PC-3 (cell line): ENCODE measurements at places on chromosomes 4 and X. TPM values are rescaled to one million over a fixed set of nuclear protein-coding genes. Genes with fewer than 3 reads are reported as not detected.

- peaks cover 11% of the 10 kb centered on the region for H3K27me3 ChIP-seq
- H3K36me3 ChIP-seq, result no peaks in the 10 kb centered on the region
- no peak for DNase-seq
- H3K4me1 ChIP-seq, result no peaks in the 10 kb centered on the region
- H3K27ac ChIP-seq, result no peak overlapping the region
These were observed 412.7 kb downstream of the KCNIP4 start for GRCh38 chr4:21535898-21536297.

- H3K4me3 ChIP-seq, result no peak overlapping the region
- no peak for DNase-seq
- no peaks in the 10 kb centered on the region; the same call in 1 of the 2 replicates for H3K36me3 ChIP-seq
- H3K4me1 ChIP-seq, result no peaks in the 10 kb centered on the region
- no peaks in the 10 kb centered on the region for H3K27me3 ChIP-seq
- H3K27ac ChIP-seq, result no peak overlapping the region
These were observed 56.0 kb downstream of the GSX2 start for GRCh38 chr4:54155936-54156335.

DNA sequence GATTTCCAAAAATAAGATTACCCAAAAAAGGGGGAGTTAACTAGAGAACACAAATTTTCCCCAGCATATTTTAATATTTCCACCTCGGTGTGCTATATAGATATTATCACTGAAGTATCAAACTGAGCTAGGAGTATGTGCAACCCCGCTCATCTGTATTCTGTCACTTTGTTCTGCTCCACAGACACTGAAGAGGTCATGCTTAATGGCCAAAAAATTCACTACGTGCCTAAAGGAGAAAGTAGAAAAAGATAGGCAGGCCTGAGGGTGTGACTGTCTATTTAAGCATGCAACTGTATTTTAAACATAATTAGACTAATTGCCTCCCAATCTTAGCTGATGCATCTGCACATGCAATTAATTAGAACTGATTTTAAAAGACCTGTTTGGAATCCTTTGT lies 24.5 kb downstream of the SH3RF1 start:
- peaks cover 2% of the 10 kb centered on the region; the same call in 1 of the 2 replicates for H3K36me3 ChIP-seq
- no peak overlapping the region for H3K4me3 ChIP-seq
- no peak for DNase-seq
- H3K27ac ChIP-seq, result no peak overlapping the region
- H3K27me3 ChIP-seq, result no peaks in the 10 kb centered on the region

DNA sequence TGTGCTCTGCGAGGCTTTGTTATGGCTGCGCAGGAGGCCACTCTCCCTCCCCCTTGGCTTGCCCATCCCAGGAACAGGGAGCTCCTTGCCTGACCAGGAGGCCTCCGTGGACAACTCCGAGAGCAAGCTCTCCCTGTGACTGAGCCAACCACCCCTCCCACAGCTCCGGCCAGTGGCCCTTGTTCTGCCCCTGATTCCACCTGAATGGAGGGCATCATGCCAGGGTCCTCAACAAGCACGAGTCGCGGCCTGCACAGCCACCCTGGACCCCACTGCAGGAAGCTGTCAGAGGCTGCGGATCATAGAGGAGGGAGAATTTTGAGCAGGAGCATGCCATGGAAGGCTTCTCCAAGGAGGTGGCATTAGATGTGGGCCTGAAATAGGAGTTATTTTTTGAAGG lies 44.8 kb upstream of the GRPEL1 start:
- H3K4me1 ChIP-seq, result no peaks in the 10 kb centered on the region
- no peaks in the 10 kb centered on the region for H3K27me3 ChIP-seq
- no peak for DNase-seq
- no peak overlapping the region for H3K4me3 ChIP-seq
- H3K27ac ChIP-seq, result no peak overlapping the region
- H3K36me3 ChIP-seq, result no peaks in the 10 kb centered on the region

FAM9B gene
- 0.07 TPM in 1 of 2 replicates, not detected in the other for total RNA-seq

YTHDC1 gene
- 47.6 and 55.5 TPM in 2 replicates for total RNA-seq

KLKB1 gene
- not detected in 2 replicates for total RNA-seq

PFKFB1 gene
- total RNA-seq, result 0.22 and 1.1 TPM in 2 replicates

HERC5 gene
- total RNA-seq, result 2.6 and 3.2 TPM in 2 replicates

REST gene
- total RNA-seq, result 21.7 and 22.4 TPM in 2 replicates
